ENCODE measurements at places on chromosomes 4 and X.

GRCh38 chrX:10636337-10636736 lies 16.0 kb upstream of the MID1 start:
- no peaks in the 10 kb centered on the region for H3K4me1 ChIP-seq
- H3K27ac ChIP-seq: no peak overlapping the region
- no peak for DNase-seq
- no peaks in the 10 kb centered on the region for H3K36me3 ChIP-seq
- H3K27me3 ChIP-seq: no peaks in the 10 kb centered on the region
- no peak overlapping the region for H3K4me3 ChIP-seq

GRCh38 chr4:3303923-3304710 lies 11.3 kb downstream of the RGS12 start:
- H3K4me3 ChIP-seq: peak overlapping the region; percentile 88
- H3K4me1 ChIP-seq: peaks cover 32% of the 10 kb centered on the region
- DNase-seq: no peak
- H3K36me3 ChIP-seq: peaks cover 10% of the 10 kb centered on the region
- peak overlapping the region; percentile 92 for H3K27ac ChIP-seq

DNA sequence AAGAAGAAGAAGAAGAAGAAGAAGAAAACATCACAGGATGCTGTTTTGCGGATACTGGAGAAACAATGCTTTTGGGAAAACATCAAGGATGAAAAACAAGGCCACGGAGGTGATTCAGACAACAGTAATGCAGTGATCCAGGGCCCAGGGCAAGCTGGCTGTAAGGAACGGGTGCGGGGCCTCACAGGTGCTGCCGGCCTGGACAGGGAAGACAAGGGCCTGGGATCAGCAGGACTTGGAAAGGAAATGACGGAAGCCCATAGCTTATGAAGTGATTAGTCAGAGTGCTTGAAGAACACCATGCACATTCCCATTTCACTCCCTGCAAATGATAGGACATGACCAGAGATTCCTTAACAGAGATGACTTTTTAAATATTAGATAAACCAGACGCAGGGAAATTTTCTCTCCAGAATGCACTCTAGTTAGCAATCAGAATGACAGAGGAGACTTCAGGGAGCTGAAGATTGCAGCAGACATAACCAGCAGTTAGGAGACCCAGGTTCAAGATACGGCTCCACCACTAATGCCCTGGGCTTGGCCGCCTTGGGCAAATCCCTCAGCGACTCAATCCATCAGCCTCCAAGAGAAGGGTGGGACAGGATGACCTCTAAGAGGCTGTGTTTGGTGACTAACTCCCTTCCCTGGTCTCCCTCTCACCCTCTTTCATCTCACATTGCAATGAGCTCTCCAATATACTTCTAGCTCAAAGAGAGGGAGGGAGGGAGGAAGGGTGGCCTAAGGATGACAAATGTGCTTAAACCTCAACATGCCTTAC lies 54.1 kb downstream of the APBB2 start:
- H3K36me3 ChIP-seq: no peaks in the 10 kb centered on the region
- no peaks in the 10 kb centered on the region for H3K27me3 ChIP-seq
- H3K27ac ChIP-seq: no peak overlapping the region
- no peak for DNase-seq
- no peaks in the 10 kb centered on the region for H3K4me1 ChIP-seq
- no peak overlapping the region for H3K4me3 ChIP-seq

DNA sequence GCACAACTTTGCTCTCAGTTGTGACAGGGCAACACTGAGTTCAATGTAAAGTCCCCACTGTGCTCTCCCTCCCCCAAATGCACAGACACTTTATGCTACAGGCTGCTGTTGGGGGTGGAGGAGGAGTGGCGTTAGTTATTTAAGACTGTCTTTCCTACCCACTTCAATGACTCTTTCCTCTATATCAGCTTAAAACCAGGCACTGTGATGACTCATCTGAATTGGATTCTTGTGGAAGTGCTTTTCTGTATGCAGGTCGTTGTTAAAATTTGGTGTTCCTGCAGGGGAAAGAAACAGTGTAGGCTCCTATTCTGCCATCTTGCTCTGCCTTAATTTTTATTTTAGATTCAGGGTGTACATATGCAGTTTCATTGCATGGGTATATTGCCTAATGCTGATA lies 1157.2 kb upstream of the ADGRL3 start:
- no peaks in the 10 kb centered on the region for H3K27me3 ChIP-seq
- H3K36me3 ChIP-seq: no peaks in the 10 kb centered on the region
- DNase-seq: no peak
- H3K27ac ChIP-seq: no peak overlapping the region
- no peaks in the 10 kb centered on the region for H3K4me1 ChIP-seq

- H3K27me3 ChIP-seq: peaks cover 54% of the 10 kb centered on the region
- no peak for DNase-seq
- no peak overlapping the region for H3K27ac ChIP-seq
- H3K36me3 ChIP-seq: no peaks in the 10 kb centered on the region
These were observed 59.8 kb upstream of the ACSL1 start for GRCh38 chr4:184885602-184886001.

DNA sequence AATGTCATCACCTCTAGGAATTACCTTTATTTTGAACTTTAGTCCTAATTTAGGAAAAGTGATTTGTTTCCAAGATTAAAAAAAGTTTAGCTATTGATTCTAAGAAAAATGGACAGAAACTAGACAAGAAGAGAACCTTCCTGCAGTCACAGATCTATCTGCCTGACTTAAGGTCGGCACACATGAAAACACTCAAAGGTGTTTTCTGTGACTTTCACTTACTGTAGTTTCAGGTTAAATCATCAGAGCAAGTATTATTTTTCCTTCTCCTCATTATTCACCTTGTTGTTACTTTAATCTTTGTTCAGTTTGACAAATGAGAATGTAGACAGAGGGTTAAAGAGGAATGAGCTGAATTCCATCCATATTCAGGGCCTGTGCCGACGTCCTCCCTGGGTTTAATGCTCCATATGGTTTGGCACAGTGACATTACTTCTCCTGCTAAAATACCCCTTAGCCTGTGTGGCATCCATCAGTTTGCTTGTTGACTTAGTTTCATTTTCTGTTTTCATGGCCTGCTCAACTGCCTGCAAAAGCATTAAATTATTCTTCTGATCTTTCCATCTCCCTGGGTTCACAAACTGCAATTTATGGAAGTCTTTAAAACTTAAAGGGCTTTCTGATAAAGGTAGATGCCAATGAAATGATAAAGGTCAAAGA lies 352.7 kb downstream of the NKX6-1 start:
- H3K36me3 ChIP-seq: no peaks in the 10 kb centered on the region
- H3K27ac ChIP-seq: no peak overlapping the region
- H3K27me3 ChIP-seq: no peaks in the 10 kb centered on the region
- no peaks in the 10 kb centered on the region for H3K4me1 ChIP-seq
- H3K4me3 ChIP-seq: no peak overlapping the region

DNA sequence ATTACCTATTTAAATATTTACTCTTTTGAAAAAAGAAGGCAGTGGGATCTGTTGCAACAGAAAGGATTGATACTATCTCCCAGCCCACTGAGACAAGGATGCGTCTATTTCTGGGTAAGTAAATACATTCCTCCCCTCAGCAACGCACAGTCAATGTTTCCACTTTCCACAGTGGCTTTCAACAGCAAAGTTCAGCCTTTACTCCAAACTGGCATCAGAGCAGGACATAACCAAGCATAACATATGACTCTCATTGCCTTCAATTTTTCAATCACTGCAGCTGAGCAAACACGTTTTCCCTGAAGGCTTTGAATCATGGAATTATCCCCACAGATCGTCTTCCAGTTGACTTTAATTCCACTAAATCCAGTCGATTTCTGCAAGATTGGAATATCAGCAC lies 160.3 kb upstream of the FRG1 start:
- H3K27me3 ChIP-seq: peaks cover 7% of the 10 kb centered on the region
- H3K4me1 ChIP-seq: no peaks in the 10 kb centered on the region
- H3K27ac ChIP-seq: no peak overlapping the region
- no peaks in the 10 kb centered on the region for H3K36me3 ChIP-seq
- DNase-seq: no peak

DNA sequence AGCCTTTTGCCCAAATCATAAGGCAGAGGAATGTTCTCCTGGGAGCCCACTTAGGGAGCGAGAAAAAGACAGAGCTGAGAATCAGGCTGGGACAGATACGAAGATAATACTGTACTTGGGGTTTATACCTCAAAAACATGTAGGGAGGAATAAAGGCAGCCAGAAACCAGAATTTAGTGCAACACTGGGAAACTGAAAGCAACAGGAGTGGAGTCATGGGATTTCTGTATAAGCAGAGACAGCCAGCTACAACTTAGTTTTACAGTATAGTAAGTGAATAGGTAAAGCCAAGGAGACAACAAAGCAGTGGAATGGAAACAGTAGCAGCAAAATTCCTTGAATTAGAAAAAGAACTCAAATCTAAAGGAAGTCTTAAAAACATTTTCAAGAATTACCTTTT lies 413.2 kb downstream of the FAT4 start:
- no peaks in the 10 kb centered on the region for H3K4me1 ChIP-seq
- H3K27me3 ChIP-seq: no peaks in the 10 kb centered on the region
- H3K27ac ChIP-seq: no peak overlapping the region
- H3K36me3 ChIP-seq: no peaks in the 10 kb centered on the region

- no peak overlapping the region for H3K27ac ChIP-seq
- H3K36me3 ChIP-seq: no peaks in the 10 kb centered on the region
- no peaks in the 10 kb centered on the region for H3K4me1 ChIP-seq
- peaks cover 13% of the 10 kb centered on the region for H3K27me3 ChIP-seq
- DNase-seq: no peak
These were observed 200.0 kb upstream of the MAOA start for GRCh38 chrX:43456063-43456462.

- H3K27me3 ChIP-seq: peaks cover 67% of the 10 kb centered on the region
- H3K27ac ChIP-seq: no peak overlapping the region
- no peak overlapping the region for H3K4me3 ChIP-seq
- no peaks in the 10 kb centered on the region for H3K36me3 ChIP-seq
- DNase-seq: no peak
- peaks cover 12% of the 10 kb centered on the region for H3K4me1 ChIP-seq
These were observed 1.1 kb upstream of the ETNPPL start for GRCh38 chr4:108763986-108764385.

DNA sequence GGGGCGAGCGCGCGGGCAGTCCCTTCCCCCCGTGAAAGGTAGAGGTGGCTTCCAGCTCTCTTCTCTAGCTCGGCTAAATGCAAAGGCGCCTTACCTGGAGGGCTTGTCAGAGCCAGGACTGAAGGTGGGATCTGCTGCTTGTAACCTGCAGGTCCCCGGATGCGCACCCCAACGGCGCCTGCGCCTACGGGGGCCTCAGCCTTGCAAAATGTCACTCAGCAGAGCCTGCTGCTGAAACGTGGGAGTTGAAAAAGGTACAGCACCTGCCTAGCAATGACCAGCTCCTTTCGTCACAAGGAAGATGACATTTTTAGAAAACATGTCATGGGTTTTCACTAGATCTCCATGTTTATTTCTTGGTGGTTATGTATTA lies 583 bp downstream of the ABHD18 start:
- peak overlapping the region; percentile 90 for H3K4me3 ChIP-seq
- H3K27ac ChIP-seq: peak overlapping the region; percentile 92
- no peaks in the 10 kb centered on the region for H3K27me3 ChIP-seq
- H3K36me3 ChIP-seq: peaks cover 27% of the 10 kb centered on the region
- peaks cover 39% of the 10 kb centered on the region for H3K4me1 ChIP-seq
- peak; percentile 61 for DNase-seq

DNA sequence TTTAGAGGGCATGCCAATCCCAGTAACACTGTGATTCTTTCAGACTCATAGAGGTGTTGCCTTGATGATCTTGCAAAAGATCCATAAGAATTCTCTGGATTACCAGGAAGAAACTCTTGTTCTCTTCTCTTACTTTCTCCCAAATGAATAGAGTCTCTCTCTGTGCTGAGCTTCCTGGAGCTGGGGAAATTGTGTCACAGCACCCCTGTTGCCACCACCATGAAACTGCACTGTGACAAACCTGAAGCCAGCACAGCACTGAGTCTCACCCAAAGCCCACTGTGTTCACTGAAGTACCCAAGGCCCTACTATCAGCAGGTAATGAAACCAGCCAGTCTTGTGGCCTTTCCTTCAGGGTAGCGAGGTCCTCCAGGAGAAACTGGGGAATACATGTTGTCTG lies 332.7 kb upstream of the FGF16 start:
- no peaks in the 10 kb centered on the region for H3K36me3 ChIP-seq
- no peaks in the 10 kb centered on the region for H3K27me3 ChIP-seq
- H3K4me3 ChIP-seq: no peak overlapping the region
- no peak overlapping the region for H3K27ac ChIP-seq
- DNase-seq: no peak

GRCh38 chrX:22273714-22274317 lies 1.1 kb downstream of the CBLL2 start:
- no peak overlapping the region for H3K27ac ChIP-seq
- DNase-seq: no peak
- H3K4me1 ChIP-seq: no peaks in the 10 kb centered on the region
- H3K27me3 ChIP-seq: no peaks in the 10 kb centered on the region
- H3K4me3 ChIP-seq: no peak overlapping the region
- H3K36me3 ChIP-seq: no peaks in the 10 kb centered on the region

GRCh38 chr4:88027611-88028608 lies 20.5 kb downstream of the PKD2 start:
- no peak for DNase-seq
- no peak overlapping the region for H3K4me3 ChIP-seq
- no peaks in the 10 kb centered on the region for H3K4me1 ChIP-seq
- peaks cover 4% of the 10 kb centered on the region for H3K36me3 ChIP-seq

DNA sequence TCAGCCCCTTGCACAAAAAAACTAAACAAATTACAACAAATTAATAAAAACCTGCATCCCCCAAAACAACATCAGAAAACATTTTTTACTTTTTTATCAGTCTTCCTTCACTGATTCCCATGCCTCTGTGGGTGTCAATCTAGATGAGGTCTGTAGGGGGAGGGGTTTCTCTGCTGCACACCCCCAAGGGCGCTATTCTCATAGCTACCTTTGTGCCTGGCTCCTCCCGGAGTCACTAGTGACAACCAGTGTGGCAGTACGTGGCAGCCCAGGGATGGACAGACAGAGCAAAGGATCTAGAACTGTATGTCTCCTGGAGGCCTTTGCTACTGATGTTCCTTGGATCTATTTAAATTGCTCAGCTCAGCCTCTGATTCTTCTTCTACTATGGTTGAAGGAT lies 228.1 kb upstream of the ANXA3 start:
- no peaks in the 10 kb centered on the region for H3K36me3 ChIP-seq
- DNase-seq: no peak
- no peaks in the 10 kb centered on the region for H3K4me1 ChIP-seq
- no peak overlapping the region for H3K27ac ChIP-seq

GRCh38 chr4:153781280-153781679 lies 7.6 kb downstream of the SFRP2 start:
- DNase-seq: no peak
- H3K4me1 ChIP-seq: no peaks in the 10 kb centered on the region
- H3K27me3 ChIP-seq: peaks cover 93% of the 10 kb centered on the region
- H3K36me3 ChIP-seq: peaks cover 3% of the 10 kb centered on the region

GRCh38 chr4:109969919-109970318 lies 57.2 kb downstream of the EGF start:
- peaks cover 63% of the 10 kb centered on the region for H3K27me3 ChIP-seq
- H3K4me3 ChIP-seq: no peak overlapping the region
- no peak overlapping the region for H3K27ac ChIP-seq
- peaks cover 3% of the 10 kb centered on the region for H3K36me3 ChIP-seq
- peaks cover 9% of the 10 kb centered on the region for H3K4me1 ChIP-seq

- DNase-seq: no peak
- H3K27ac ChIP-seq: no peak overlapping the region
- no peak overlapping the region for H3K4me3 ChIP-seq
- no peaks in the 10 kb centered on the region for H3K36me3 ChIP-seq
- H3K4me1 ChIP-seq: no peaks in the 10 kb centered on the region
These were observed 131.8 kb upstream of the ENPEP start for GRCh38 chr4:110344165-110344564.

- H3K27me3 ChIP-seq: no peaks in the 10 kb centered on the region
- H3K36me3 ChIP-seq: no peaks in the 10 kb centered on the region
- no peaks in the 10 kb centered on the region for H3K4me1 ChIP-seq
These were observed 10.9 kb upstream of the PPP2R3B start for GRCh38 chrX:397575-397974.
